Ureter (tissue), 1 donor: ENCODE measurements at places on chromosomes 7 and 10.

DNA sequence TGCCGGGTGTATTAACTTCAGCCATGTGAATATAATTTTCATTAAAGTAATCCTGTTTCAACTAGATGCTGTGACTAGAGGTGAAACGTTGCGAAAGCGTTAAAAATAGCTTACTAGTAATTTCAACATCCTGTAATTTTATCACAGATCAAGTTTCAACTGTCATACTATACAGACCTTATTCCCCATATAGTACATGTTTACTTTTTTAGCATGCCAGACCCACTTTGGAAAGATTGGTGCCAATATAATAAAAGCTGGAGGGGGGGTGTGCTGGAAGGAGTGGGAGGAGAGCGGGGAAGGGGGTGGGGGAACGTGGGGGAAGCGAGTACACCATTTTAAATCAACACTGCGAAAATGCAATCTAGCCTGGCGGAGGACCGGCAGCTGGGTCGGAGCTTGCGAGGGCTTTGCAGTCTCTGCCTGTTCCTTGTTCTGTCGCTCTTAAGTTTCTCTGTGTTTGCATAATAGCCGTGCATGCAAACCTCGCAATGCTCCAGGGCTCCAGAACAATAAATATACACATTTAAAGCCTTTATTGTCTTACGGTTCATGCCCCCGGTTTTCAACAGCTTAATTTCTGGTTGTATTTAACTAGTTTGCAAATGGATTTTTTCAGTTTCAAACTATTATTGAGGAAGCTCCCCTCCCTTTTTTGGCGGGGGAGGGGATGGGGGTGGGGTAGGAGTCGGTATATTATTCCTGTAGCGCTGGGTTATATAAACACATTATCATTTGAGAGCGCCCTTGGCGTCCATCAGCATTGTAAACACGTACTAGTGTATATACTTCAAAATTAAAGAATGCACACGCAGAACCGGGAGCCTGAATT, 1.3 kb upstream of the ARID5B start:
- DNase-seq = peak; percentile 67

DNA sequence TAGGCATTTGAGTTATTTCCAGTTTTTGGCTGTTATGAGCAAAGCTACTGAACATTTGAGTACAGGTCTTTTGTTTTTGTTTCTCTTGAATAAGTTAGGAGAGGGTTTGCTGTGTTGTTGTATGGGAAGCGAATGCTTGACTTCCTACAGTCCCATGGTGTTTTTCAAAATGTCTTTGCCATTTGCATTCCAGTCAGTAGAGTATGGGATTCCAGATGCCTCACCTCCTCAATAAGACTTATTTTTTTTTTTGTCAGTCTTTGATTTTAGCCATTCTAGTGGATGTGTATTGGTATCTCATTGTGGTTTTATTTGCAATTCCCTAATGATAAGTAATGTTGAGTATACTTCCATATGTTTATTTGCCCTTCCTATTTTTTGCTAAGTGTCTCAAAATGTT, 19.4 kb downstream of the CDK13 start:
- no peak for DNase-seq

DNA sequence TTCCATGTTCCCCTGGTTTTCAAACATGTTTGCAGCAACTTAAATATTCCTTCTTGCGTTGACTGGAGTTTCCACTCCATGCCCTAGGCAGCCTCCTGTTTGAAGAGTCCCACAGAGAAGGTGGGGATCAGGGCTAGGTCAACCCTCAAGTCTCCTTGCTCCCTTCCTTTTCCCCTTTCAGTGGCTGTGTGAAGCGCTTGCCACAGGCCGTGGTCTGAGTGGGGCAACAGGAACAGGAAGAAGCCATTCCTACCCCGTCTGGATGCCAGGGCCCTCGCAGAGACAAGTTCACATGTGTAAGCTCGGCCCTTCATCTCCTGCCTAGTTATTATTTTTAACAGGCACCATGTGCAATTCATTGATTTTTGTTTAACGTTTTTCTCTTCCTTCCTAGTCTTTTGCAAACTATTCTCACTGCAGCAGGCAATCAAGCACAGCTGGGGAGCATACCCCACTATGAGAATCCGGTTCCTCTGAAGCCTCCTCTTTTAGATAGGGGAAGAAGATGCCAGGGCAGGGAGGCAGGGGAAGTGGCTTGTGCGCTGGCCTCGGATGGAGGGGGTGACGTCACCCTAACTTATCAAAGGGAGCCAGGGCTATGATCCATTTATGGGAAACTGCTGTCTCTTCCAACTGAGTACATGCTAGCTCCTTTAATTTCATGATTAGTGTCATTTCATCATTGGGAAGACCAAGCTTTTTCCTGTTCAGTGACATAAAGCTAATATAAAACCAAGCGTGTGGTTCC, 64.2 kb downstream of the PRLHR start:
- DNase-seq = no peak

DNA sequence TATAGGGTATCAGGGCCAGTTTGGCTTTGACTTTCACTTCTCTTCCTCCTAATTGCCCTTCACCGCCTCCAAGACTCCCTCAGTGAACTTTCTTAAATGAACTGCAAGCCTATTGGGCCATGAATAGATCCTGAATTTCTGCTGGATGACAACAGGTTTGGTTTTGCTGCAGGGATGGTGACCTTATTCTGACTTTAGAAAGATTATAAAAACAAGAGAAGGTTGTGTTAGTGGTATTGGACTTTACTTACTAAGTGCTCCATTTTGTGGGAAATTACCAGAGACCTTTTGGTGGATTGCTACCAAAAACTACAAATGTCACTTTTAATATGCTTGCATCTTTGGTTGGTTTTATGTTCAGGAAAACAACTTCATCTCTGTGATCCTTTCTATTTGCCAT, 11.5 kb upstream of the LIPA start:
- no peak for DNase-seq

DNA sequence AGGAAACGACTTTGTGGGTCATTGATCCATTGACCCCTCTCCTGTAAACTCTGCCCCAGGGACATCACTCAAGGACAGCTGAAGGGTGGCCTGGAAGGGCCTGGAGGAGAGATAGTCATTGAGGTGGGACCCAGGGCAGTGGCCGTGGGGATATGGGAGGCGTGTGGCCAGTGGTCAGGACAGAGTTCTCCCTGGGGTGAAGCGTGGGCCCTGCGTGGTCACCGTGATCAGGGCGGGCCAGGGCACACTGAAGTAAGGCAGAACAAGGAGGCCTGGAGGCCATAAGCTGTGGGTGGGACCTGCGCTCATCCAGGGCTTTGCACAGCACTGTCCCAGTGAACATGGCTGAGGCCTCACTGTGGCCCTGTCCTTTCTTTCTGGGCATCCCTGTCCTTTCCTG, 177.9 kb downstream of the ZNF248 start:
- DNase-seq = no peak

GRCh38 chr10:78861529-78862327, 207.0 kb upstream of the ZMIZ1 start:
- DNase-seq = peak; percentile 42

- DNase-seq = no peak
Measured at GRCh38 chr10:44818701-44819127, 92.4 kb upstream of the TMEM72 start.

DNA sequence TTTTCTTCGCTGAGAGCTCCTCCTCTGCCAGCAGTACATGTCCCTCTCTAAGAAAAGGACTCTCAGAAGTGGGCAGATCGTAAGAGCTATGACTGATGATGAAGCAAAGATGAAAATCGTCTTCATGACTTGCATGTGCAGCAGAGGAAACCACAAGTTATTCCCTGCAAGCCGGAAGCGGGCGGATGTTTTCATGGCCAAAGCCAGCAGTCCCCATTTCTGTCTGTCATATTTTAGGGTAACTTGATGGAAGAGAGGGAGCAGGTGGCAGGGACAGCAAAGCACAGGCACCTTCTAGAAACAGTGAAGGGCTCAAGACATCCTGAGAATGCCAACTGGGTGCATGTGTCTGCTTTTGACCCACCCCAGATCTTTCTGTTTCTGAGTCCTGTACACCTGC, 19.9 kb downstream of the KLF6 start:
- peak; percentile 32 for DNase-seq

DNA sequence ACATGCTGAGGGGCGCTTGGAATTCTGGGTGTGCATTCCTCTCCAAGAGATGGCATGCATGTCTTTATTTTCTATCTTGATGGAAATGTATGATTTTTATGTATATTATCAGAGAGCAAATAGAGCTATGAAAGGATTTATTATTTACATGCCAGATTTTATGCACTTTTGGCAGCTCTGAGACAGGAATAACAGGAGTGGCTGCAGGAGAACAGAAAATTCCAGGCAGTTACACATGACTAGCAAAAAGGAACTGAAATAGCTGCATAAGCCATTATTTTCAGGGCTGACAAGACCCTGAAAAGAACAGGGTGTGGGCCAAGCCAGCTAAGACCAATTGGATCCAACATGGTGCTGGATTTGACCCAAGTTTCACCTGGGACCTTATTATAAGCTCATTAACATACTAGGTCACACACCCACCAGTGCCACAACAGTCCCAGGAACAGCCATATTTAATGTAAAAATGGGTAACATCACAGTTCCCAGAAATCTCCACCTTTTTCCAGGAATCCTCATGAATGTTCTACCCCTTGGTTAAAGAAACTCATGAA, 43.2 kb upstream of the ACSL5 start:
- no peak for DNase-seq
